CD4-positive, alpha-beta memory T cell (primary cell): ENCODE measurements at places on chromosomes 16 and 17. TPM values are rescaled to one million over a fixed set of nuclear protein-coding genes. Genes with fewer than 3 reads are reported as not detected.
A peak's percentile ranks its signal among the peaks of the same experiment; 100 is the strongest.

FNDC8 gene
- total RNA-seq = not detected

ANKRD40CL gene
- not detected for total RNA-seq

DNA sequence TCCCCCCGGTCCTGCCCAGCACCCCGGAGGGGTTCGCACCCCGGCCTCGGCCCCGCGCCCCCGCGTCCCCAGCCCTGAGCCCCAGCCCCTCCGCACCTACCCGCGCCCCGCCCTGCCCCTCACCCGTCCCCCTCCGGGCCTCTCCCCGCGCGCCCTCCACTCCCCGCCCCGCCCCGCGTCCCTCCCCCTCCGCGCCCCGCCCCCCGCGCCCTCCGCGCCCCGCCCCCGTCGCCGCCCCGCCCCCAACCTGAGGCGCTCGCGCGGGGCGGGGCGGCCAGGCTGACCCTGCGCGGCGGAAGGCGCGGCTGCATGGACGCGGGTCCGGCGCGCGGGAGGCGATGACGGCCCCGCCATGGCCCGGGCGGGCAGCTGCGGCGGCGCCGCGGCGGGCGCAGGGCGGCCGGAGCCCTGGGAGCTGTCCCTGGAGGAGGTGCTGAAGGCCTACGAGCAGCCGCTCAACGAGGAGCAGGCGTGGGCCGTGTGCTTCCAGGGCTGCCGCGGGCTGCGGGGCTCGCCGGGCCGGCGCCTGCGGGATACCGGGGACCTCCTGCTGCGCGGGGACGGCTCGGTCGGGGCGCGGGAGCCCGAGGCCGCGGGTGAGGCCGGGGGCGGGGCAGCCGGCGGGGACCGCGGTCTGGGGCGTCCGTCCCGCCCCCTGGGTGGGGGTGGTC is at the start of gene SPIRE2:
SPIRE2 (plus strand) TSS at position 277 of the 671 bp plus-strand sequence; CDS start at position 353, 76 bp downstream.
- peaks cover 8% of the 10 kb centered on the region for H3K4me1 ChIP-seq
- no peak within 1 kb of the TSS for H3K4me3 ChIP-seq
- no peaks in the 10 kb centered on the region for H3K36me3 ChIP-seq
- DNase-seq = peak; percentile 73
- H3K27ac ChIP-seq = no peak within 1 kb of the TSS

DNA sequence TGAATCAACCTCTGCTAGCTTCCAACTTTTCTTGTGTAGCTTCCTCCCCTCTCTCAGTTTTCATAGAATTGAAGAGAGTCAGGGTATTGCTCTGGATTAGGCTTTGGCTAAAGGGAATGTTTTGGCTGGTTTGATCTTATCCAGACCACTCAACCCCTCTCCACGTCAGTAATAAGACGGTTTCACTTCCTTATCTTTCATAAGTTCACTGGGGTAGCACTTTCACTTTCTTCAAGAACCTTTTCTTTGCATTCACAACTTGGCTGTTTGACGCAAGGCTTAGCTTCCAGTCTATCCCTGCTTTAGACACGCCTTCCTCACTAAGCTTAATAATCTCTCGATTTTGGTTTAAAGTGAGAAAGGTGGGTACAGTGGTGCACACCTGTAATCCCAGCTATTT is 29.7 kb upstream of the OR1A2 start:
- no peak overlapping the region for H3K4me3 ChIP-seq
- H3K27me3 ChIP-seq = no peaks in the 10 kb centered on the region
- no peak for DNase-seq
- H3K4me1 ChIP-seq = no peaks in the 10 kb centered on the region
- no peak overlapping the region for H3K27ac ChIP-seq

DNA sequence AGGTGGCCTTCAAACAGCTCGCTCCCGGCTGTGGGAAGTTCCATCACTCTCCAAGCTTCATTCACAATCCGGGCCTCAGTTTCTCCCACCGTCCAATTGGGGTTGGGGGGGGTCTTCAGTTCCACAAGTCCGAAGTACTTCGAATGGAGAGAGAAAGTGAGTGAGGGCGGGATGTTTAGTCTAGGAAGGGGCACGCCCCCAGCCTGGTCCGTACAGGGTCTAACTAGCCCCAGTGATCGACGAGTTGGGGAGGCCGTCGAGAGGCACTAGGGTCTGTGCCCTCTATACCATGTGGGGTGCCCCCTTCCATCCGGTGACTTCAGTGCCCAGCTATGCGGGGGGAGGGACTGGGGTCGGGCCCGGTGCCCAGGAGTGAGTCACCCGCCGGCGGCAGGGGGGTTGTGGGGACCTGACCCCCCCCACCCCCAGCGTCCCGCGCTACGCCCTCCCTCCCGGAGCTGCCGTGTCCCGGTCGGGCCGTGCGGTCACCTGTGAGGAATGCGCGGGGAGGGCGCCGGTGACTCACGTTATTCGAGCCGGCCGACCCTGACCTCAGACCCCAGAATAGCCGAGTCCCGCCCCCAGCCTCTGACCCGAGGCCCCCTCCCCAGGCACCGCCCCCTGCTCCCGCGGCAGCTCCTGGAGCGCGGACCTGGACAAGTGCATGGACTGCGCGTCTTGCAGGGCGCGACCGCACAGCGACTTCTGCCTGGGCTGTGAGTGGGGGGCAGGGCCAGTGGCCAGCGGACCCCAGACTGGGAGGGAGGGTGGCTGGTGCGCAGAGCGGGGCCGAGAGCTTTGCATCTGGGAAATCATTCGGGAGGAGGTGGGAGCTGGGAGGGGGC is 658 bp downstream of the TNFRSF12A start:
- H3K4me3 ChIP-seq = peak overlapping the region; percentile 30
- H3K4me1 ChIP-seq = peaks cover 51% of the 10 kb centered on the region
- H3K27ac ChIP-seq = peak overlapping the region; percentile 90
- H3K36me3 ChIP-seq = peaks cover 4% of the 10 kb centered on the region
- no peaks in the 10 kb centered on the region for H3K27me3 ChIP-seq
- DNase-seq = no peak

DNA sequence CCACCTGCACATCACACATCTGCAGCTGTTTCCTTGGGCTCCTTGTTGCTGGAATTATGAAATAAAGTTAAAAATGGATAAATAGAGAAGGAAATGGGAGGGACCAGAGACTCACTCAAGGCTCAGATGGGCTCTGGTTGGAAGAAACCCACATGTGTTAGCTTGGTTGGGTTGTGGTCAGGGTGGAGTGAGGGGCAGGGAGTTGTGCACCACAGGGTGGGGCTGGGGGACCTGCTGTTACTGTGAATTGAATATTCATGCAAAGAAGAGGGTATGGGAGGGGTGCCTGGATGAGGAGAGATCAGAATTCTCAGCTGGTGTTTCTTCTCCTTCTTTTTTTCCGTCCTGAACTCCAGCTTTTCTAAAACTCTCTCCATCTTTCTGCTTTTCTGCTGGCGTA is 320.7 kb downstream of the MAP2K4 start:
- H3K27me3 ChIP-seq = no peaks in the 10 kb centered on the region
- no peaks in the 10 kb centered on the region for H3K36me3 ChIP-seq
- no peak for DNase-seq
- no peak overlapping the region for H3K4me3 ChIP-seq

- H3K4me3 ChIP-seq = peak overlapping the region; percentile 83
- peaks cover 4% of the 10 kb centered on the region for H3K36me3 ChIP-seq
- H3K27me3 ChIP-seq = no peaks in the 10 kb centered on the region
- H3K4me1 ChIP-seq = peaks cover 80% of the 10 kb centered on the region
These were observed 612 bp downstream of the CISD3 start for GRCh38 chr17:38730526-38731379.

- no peaks in the 10 kb centered on the region for H3K4me1 ChIP-seq
- H3K27me3 ChIP-seq = no peaks in the 10 kb centered on the region
- no peak overlapping the region for H3K4me3 ChIP-seq
- no peaks in the 10 kb centered on the region for H3K36me3 ChIP-seq
These were observed 271.5 kb downstream of the PHKB start for GRCh38 chr16:47732523-47733111.

- no peak overlapping the region for H3K4me3 ChIP-seq
- H3K27me3 ChIP-seq = no peaks in the 10 kb centered on the region
- no peak for DNase-seq
- H3K36me3 ChIP-seq = no peaks in the 10 kb centered on the region
These were observed 8.6 kb downstream of the CCDC102A start for GRCh38 chr16:57527610-57528360.
